ENCODE measurements at places on chromosomes 12 and 14.
A peak's percentile ranks its signal among the peaks of the same experiment; 100 is the strongest.

GRCh38 chr12:101928556-101928955 lies 51.2 kb downstream of the DRAM1 start:
- DNase-seq = no peak

DNA sequence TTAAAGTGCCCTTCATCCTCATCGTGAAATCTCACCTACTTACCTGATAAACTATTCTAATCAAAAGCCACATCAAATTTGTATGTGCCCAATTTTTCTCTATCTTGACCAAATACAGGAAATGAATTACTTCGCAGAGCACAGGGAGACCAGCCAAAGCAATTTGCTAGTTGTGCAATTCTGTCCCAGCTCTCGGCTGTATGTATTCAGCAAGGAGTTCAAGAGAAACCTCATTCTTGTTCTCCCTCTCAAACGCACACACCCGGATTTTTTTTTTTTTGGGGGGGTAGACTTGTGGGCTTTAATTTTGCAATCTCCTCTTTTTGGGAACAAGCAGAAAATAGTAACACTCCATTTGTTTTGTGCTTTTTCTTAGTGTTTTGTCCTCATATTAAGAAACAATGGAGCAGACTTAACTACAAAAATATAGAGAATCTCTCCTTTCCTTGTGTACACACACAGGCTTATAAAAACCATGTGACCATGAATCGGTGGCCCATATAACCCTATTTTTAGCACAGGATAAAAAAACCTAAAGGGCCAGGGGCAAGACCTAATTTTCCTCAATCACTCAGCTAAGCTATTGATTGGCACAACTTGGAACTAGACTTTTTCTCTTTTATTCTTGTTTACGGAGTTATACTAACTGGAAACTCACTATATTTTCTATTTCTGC lies 64.2 kb downstream of the MBIP start:
- no peak for DNase-seq

DNA sequence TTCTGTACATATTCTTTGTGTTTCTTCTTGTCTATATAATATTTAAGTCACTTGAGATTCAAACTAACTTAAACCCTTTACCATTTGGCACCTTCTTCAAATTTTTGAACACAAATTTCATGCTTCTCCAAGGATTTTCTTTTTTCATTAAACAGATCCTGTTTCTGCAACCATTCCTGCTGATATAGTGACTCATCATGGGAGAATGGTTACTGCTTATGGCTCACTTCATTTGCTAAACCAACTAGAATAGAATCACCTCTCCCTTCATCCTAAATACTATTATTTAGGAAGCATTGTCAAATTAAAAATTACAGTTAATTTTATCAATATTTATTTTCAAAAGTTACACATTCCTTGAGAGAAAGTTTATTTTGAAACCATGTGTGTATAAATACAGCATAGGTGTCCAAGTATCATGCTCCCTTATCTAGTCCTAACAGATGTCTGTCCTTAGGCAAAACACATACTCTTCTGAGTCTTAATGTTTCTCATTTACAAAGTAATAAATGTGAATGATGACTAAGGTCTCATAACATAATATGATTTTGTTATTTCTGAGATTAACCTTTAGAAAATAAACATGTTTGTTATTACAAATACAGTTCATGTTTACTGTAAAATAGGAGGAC lies 40.7 kb downstream of the PLCZ1 start:
- DNase-seq = no peak

DNA sequence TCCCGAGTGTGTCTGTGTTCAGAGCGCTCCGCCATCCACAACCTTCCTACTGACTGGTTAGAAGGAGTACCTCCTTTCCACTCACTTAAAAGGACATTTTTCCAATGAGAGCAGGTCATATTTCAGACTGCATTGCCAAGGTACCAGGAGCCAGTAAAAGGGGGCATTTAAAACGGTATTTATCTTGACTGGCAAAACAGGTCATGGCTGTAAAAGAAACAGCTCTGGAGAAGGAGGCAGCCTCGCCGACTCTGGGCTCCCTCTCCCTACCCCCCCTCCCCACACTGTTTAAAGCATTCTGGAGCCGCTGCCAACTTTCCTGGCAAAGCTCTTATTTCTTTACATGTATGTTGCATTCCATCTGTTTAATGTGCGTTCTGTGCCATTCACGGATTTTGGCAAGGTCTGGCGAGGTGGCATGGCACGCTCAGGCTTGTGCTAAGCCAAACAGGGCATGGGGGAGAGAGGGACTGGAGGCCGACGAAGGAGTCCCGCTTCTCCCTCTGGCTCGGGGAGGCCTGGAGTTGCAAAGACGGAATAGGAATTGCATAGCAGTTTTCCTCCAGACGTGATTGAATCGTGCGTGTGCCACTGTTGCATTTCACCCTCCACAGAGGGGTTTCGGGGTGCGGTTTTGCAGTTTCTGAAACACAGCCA lies 41.2 kb upstream of the MED13L start:
- DNase-seq = no peak

DNA sequence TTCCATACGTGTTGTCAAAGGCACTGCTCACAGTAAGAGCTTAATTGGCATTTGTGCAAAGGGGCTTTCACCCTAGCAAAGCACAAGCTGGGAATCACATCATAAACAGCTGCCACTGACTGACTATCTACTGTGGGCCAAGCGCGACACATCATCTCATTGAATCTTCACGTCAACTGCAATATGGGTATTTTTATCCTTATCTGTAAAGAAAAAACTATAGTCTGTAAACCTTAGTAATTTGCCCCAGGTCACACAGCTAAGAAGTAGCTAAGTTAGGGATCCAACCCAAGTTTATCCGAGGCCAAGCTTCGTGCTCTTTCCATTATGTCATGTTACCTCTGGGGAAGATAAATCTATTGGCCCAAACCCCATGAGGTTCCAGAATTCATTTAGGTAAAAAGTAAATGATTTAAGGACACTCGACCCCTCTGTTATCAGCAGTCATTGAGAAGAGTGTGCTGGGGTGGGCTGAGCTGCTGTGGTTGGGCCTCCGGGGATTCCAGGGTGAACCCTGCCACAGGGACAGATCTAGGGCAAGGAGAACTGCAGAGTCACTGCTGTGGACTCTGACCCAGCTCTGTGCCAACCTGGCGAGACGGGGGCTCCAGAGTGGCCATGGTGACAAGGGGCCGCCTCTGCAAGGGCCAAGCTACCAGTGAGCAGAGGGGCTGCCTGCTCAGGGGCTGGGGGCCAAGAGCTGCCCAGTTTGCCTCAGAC lies 27.6 kb downstream of the NCKAP5L start:
- no peak for DNase-seq

GRCh38 chr12:64669270-64669842 lies 59.1 kb downstream of the RASSF3 start:
- peak; percentile 55 for DNase-seq

DNA sequence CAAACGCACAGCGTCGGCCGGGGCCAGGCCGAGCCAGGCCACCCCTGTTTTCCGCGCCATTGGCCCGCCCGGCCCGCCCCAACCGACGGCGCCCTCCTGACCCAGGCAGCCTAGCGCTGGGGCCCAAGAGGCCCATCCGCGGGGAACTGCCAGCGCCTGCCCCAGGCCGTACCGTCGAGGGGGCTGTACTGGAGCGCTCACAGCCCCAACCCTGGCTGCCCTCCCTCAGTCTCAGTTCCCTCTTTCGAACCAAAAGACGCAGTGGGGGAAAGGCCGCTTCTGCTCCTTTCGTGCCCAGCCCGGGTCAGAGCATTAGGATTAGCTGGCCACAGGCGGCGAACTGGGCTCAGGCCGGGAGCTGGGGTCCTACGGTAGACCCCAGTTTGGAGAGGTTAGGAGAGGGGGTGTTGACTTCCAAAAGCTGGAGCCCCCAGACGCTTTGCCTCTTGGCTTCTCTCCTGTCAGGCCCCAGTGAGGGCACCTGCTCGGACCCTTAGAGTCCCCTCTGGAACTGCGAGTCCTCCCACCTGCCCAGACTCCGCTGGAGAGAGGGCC lies 1.9 kb downstream of the NKX2-1 start:
- no peak for DNase-seq

Data from effector CD4-positive, alpha-beta T cell (primary cell).